Foreskin keratinocyte (primary cell): ENCODE measurements at places on chromosomes 3 and 15. TPM values are rescaled to one million over a fixed set of nuclear protein-coding genes. Genes with fewer than 3 reads are reported as not detected.

DNA sequence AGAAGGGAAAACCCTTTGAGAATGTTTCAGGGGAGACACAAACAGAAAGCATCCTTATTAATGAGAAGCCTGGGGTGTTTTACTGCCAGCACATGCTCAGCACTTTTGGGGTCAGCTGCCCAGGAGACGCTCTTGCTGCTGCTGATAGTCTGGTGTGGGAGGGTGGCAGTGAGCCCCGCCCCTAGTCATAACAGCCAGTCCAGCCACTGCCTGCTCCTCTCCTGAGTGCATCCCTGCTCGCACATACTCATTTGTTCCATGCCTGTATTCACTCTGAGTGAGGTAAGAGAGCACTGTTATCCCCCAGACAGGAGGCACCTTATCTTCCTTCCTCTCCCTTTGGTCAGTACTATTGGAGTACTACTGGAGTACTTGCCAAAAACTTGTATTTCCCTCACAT, 101.3 kb downstream of the ETFA start:
- DNase-seq = no peak

The CXCR6 gene
- not detected in 2 replicates for polyA plus RNA-seq

The KBTBD13 gene
- polyA plus RNA-seq = not detected in 2 replicates

DNA sequence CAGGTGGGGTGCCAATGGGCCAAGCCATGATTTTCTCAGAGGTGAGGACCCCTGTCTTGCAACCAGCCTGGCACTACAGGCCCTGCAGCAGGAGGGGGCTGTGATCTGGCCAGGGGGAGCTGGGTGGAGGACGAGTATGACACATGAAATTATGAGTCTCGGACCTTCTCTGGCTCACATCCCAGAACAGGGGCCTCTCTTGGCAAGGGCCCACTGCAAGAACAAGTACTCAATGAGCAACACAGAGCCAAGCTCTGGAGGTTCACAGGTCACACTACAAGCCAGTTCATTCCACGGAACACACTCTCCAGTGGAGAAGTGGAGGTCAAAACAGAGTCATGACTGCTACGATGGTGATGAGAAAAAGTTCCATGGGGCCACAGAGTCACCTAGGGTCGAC, 28.3 kb downstream of the CCDC32 start:
- no peak for DNase-seq

- no peak for DNase-seq
Measured at GRCh38 chr3:38229036-38229435, 36.6 kb upstream of the SLC22A13 start.

DNA sequence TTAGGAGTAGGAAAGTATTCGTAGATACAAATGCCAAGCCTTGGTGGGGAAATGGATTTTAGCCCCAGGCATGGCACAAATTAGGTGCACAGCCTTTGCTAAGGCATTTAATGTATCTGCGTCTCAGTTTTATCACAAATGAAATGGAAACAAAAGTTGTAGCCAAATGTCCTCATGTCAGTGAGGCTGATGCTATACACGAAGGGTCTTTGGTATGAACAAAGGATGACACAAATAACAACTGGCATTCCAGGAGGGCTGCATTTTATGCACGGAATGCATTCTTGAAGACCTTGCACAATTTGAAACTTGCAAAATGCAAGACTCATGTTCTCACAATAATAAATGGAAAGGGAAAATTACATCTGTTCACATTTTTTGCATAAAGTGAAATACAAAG, 181.9 kb downstream of the SV2B start:
- DNase-seq = no peak

The CLDN16 gene
- not detected in 2 replicates for polyA plus RNA-seq

GRCh38 chr15:74226761-74227540, 9.2 kb upstream of the CCDC33 start:
- DNase-seq = peak; percentile 10

The CELF6 gene
- polyA plus RNA-seq = 0.03 and 0.06 TPM in 2 replicates

The ARNT2 gene
- polyA plus RNA-seq = 0.21 and 0.25 TPM in 2 replicates

The CSK gene
- 46.0 and 53.0 TPM in 2 replicates for polyA plus RNA-seq

DNA sequence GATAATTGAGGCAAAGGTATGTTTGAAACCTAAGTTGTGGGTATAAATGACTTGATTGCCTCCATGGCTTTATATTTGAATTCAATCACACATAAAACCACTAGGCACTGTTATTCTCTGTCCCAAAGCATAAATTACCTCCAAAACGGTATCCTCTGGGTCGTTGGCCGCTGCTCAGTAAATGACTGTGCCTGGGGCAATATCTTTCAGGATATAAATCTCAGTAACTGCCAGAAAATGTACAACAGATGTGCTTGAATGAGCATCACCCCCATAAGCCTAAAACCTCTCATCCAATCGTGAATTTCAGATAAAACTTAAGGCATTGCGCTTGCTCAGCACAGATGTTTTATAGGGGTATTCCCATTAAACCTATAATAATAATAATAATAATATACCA, 19.0 kb upstream of the C3orf49 start:
- no peak for DNase-seq

The CDHR4 gene
- not detected in 2 replicates for polyA plus RNA-seq
